ENCODE measurements at places on chromosomes 16 and 17.

- no peak for DNase-seq
These were observed 19.6 kb downstream of the MED13 start for GRCh38 chr17:62045517-62045916.

DNA sequence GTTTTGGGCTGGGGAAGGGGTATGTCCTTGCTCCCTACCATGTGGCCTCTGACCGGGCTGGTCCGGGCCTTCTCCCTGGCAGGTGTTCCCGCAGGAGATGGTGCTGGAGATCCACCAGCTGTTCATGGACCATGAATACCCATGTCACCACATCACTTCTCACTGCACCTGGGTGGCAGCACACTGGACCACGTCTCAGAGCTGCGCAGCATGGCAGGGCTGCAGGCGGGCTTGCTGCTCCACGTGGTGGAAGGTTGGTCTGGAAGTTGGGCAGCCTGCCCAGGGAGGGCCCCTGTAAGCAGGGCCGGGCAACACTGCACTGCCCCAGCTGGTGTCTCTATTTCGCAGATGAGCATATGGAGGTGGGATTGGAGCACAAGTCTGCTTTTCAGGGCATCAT is 169.5 kb upstream of the ZNF267 start:
- no peak for DNase-seq

- no peak for DNase-seq
These were observed 6.7 kb upstream of the NAGPA start for GRCh38 chr16:5040451-5040850.

- DNase-seq, result no peak
These were observed 77.8 kb downstream of the RTN4RL1 start for GRCh38 chr17:1947229-1947742.

DNA sequence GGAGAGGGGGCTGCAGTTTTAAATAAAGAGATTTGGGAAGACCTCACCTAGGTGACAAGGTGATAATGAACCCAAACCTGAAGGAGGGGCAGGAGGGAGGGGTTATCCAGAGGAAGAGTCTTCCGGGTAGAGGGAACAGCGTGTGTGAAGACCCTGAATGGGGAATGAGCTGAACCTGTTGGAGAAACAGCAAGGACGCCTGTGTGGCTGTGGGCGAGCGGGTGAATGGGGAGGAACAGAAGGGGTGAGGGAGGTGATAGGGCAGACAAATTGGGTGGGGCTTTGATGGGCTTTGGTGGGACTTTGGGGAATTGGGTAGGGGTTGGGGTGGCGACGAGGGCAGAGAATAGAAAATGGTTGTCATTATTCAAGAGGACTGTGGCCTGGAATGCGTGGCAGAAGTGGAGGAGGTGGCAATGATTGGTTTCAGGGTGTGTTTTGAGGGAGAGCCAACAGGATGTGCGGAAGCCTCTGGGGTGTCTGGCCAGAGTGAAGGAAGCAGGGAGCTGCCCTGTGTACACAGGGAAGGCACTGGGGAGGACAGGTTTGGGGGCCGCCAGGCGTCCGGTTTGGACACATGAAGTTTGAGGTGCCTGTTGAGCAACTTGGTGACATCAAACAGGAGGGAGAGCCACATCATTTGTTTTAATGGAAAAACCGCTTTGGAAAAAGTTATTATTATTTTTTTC is 48.7 kb downstream of the NKD1 start:
- no peak for DNase-seq

GRCh38 chr17:57186226-57187019 is 69.9 kb upstream of the MSI2 start:
- DNase-seq, result no peak

GRCh38 chr17:72702136-72702735 is 390.3 kb downstream of the SLC39A11 start:
- no peak for DNase-seq

- DNase-seq, result no peak
These were observed 23.3 kb downstream of the TBCD start for GRCh38 chr17:82775001-82775823.
